ENCODE measurements at places on chromosomes 2 and 18. TPM values are rescaled to one million over a fixed set of nuclear protein-coding genes. Genes with fewer than 3 reads are reported as not detected.

C2orf66 gene
- total RNA-seq, result not detected

SNTG2 gene
- total RNA-seq, result 46.2 TPM

HOXD11 gene
- not detected for total RNA-seq

PROKR1 gene
- total RNA-seq, result not detected

GRCh38 chr18:69889009-69889408, 58.7 kb downstream of the CD226 start:
- DNase-seq, result no peak

GRCh38 chr2:105390454-105390853, 8.4 kb downstream of the FHL2 start:
- DNase-seq, result no peak

DNA sequence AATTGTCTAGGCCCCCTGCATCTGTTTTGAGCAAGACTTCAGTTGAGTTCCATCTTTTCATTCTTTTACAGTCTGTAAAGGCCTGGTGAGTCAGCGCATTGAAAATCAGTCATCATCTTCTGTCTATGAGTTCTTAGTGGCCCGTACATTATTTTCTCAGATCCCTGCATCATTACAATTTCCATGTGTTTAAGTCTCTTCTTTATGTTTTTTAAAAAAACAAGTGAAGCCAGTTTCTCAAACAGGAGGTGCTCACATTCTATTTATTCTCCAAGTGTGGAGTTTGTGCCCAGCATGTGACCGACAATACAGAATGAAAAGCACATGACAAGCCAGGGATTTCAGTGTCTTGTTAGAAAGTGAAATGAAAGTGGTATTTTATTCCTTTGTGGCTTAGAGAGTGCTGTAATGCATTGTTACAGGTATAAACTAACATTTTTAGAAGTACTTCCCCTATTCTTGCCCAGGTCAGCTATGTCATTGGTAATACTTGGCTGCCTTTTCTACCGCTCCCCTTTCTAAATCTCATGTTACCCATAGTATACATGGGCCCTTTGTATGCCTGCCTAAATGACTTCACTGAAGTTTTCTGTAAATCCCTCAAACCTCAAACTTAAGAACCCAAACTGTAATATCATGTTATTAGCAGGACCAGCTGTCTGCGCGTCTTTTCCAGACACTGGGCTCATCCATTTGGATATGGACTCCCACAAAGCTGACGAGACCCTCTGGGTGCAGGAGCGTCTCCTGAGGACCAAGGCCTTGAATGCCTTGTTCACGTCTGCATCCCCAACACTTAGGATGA, 67.6 kb downstream of the FEZ2 start:
- no peak for DNase-seq

GRCh38 chr2:54470266-54470938, 14.3 kb downstream of the SPTBN1 start:
- no peak for DNase-seq

DNA sequence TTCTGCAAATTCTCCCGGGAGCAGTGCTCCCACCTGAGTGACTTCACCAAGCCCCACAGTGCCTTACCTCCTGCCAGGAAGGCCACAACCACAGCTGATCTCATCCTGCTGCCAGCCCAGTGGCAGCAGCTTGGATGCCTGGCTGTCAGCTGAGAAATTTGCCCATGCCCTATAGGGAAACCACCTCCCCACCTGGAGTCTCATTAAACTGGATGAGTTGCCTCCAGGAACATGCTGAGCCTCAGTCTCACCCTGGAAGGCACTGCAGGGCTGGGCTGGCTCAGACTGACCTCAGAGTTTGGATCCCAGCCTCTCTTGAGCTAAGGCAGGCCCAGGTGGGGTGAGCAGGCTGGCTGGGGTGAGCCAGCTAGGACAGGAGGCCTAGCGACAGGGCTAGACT, 23.3 kb downstream of the REEP1 start:
- DNase-seq, result no peak

DNA sequence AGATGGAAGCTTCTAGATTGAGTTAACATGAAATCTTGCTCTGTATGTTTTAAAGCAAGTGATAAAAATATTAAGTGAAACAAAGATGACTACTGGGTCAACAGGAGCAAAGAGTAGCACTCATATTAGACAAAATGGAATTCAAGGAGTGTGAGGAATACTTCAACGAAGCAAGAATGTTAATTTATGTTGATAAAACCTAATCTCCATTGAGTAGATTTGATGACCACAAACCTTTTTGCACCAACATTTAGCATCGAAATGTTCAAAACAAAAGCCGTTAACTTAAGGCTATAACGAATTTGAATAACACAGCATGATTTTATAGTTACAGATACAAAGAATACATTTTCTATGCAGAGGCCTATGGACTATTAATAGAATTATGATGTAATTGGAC, 35.7 kb downstream of the MRPS9 start:
- no peak for DNase-seq

- DNase-seq, result no peak
Measured at GRCh38 chr2:98573426-98573825, 34.9 kb downstream of the COA5 start.

GRCh38 chr2:139353874-139354273, 573.7 kb upstream of the NXPH2 start:
- no peak for DNase-seq

- peak; percentile 86 for DNase-seq
Measured at GRCh38 chr2:64646007-64646880, 7.5 kb downstream of the SERTAD2 start.

- DNase-seq, result no peak
Measured at GRCh38 chr2:132620115-132620514, 49.9 kb downstream of the LYPD1 start.

GRCh38 chr2:27003857-27004256, 28.9 kb upstream of the TMEM214 start:
- no peak for DNase-seq

GRCh38 chr2:204691911-204692510, 146.7 kb downstream of the PARD3B start:
- DNase-seq, result peak; percentile 74

- no peak for DNase-seq
Measured at GRCh38 chr2:105510761-105511528, 112.1 kb upstream of the FHL2 start.

- DNase-seq, result no peak
Measured at GRCh38 chr2:220506466-220506865, 879.0 kb downstream of the SLC4A3 start.

Data from uterus (tissue), 4 donors.